Activated naive CD4-positive, alpha-beta T cell treated with anti-CD3 and anti-CD28 coated beads, Interleukin-2, amount 10 ng/mL, durations not matched to agents 7 days and 5 days (primary cell): ENCODE measurements at places on chromosomes 2 and 18.

GRCh38 chr2:168640039-168640438 lies 162.4 kb upstream of the NOSTRIN start:
- H3K27me3 ChIP-seq = no peaks in the 10 kb centered on the region
- no peak overlapping the region for H3K4me3 ChIP-seq
- H3K27ac ChIP-seq = no peak overlapping the region
- H3K4me1 ChIP-seq = peaks cover 7% of the 10 kb centered on the region
- DNase-seq = no peak
- no peaks in the 10 kb centered on the region for H3K36me3 ChIP-seq

- no peaks in the 10 kb centered on the region for H3K4me1 ChIP-seq
- no peaks in the 10 kb centered on the region for H3K27me3 ChIP-seq
- no peak overlapping the region for H3K4me3 ChIP-seq
- no peak for DNase-seq
These were observed 297.5 kb upstream of the RGPD4 start for GRCh38 chr2:107529146-107529545.

- no peak overlapping the region for H3K27ac ChIP-seq
- H3K27me3 ChIP-seq = peaks cover 67% of the 10 kb centered on the region
- DNase-seq = no peak
- H3K4me1 ChIP-seq = peaks cover 11% of the 10 kb centered on the region
- no peaks in the 10 kb centered on the region for H3K36me3 ChIP-seq
- H3K4me3 ChIP-seq = no peak overlapping the region
These were observed 1.0 kb upstream of the MOGAT1 start for GRCh38 chr2:222670191-222671038.

DNA sequence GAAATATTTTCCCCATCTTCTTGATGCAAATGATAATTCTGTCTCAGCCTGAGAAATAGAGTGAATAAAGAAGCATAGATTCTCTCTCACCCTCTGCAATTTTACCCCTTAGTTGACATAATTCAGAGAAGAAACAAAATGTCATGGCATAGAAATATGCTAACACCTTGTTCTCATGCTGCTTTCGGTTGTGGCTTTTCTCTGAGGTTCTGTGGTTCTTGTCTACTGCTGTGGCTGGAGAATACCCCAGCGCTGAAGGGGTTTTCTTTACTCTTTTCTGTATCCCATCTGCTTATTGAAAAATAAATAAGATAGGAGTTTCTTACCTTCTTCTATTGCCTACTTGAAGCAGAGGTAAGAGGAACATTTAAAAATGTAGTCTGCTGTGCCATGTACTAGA lies 15.4 kb upstream of the RAB27B start:
- peaks cover 7% of the 10 kb centered on the region for H3K27me3 ChIP-seq
- H3K4me1 ChIP-seq = peaks cover 14% of the 10 kb centered on the region
- H3K4me3 ChIP-seq = no peak overlapping the region
- DNase-seq = peak; percentile 51
- no peak overlapping the region for H3K27ac ChIP-seq
